Right lobe of liver (tissue), 6 donors: ENCODE measurements at places on chromosomes 5 and 9. TPM values are rescaled to one million over a fixed set of nuclear protein-coding genes. Genes with fewer than 3 reads are reported as not detected.

WWC1 gene
- total RNA-seq: 20.6 TPM

- H3K27me3 ChIP-seq: no peaks in the 10 kb centered on the region
- H3K4me3 ChIP-seq: no peak overlapping the region
- no peaks in the 10 kb centered on the region for H3K36me3 ChIP-seq
- H3K27ac ChIP-seq: peak overlapping the region; percentile 68
Measured at GRCh38 chr5:141508440-141508797, 19.5 kb downstream of the PCDHGC5 start.

GRCh38 chr5:11075035-11075805 lies 314.2 kb upstream of the DAP start:
- no peak for DNase-seq
- no peaks in the 10 kb centered on the region for H3K27me3 ChIP-seq
- no peaks in the 10 kb centered on the region for H3K4me1 ChIP-seq
- H3K36me3 ChIP-seq: no peaks in the 10 kb centered on the region
- no peak overlapping the region for H3K4me3 ChIP-seq
- H3K27ac ChIP-seq: no peak overlapping the region

DNA sequence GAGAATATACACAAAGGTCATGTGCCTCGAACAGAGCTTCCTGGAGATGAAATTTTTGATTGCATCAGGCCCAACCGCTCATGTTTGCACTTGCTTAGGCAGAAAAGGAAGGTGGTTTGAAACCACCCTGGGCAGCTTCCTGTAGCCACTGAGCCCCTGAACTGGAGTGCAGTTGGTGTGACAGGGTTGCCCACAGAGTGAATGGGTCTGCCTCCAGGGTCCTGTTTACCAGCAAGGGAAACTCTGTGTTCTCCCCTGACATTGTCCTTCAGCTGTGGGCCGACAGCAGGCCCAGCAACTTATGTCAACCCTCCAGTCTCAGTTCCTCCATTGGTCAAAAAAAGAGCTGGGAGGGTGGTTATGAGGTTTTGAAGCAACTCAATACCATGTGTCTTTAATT lies 289.6 kb downstream of the KIF4B start:
- no peaks in the 10 kb centered on the region for H3K36me3 ChIP-seq
- H3K27ac ChIP-seq: no peak overlapping the region
- peaks cover 10% of the 10 kb centered on the region for H3K4me1 ChIP-seq

GRCh38 chr5:124725040-124725434 lies 21.4 kb downstream of the ZNF608 start:
- no peak overlapping the region for H3K27ac ChIP-seq
- DNase-seq: no peak
- H3K4me1 ChIP-seq: no peaks in the 10 kb centered on the region
- H3K36me3 ChIP-seq: no peaks in the 10 kb centered on the region
- H3K27me3 ChIP-seq: no peaks in the 10 kb centered on the region

DNA sequence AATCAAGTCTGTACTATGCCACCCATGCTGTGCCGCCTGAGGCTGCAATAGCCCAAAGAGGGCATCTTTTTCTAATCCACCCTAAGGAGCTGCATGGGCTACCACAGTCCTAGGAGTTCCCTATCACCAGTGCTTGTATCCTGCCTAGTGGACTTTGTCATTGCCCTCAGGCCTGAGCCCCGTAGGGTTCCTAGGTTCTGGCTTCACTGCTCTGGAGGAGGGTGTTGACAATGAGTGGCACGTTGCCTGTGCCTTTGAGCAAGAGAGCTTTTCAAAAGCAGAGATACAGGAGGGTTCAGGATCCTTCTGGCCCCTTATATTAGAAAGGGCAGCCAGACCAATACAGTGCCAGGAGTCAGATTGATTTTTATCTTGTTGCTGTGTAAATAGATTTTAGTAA lies 93.0 kb downstream of the PRDM6 start:
- no peak overlapping the region for H3K27ac ChIP-seq
- DNase-seq: no peak
- H3K4me1 ChIP-seq: no peaks in the 10 kb centered on the region
- no peaks in the 10 kb centered on the region for H3K27me3 ChIP-seq

- no peaks in the 10 kb centered on the region for H3K27me3 ChIP-seq
- H3K27ac ChIP-seq: no peak overlapping the region
- H3K36me3 ChIP-seq: no peaks in the 10 kb centered on the region
- no peak for DNase-seq
- H3K4me1 ChIP-seq: no peaks in the 10 kb centered on the region
Measured at GRCh38 chr9:89425921-89426383, 72.0 kb downstream of the SEMA4D start.

DNA sequence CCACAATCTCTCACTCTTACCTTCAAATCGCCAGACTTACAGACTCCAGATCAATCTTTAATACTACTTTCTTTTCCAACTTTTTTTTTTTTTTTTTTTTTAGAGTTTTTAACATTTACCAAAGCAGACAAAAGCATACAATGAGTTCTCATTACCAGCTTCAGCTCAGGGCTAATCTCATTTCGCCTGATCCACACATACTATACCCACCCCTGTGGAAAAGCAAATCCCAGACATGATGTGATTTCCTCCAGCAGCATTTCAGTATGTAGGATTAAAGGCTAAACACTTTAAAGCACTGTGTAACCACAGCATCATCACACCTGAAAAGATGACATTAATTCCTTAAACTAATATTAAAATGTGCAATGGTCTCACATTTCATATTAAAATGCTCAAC lies 138.8 kb upstream of the RETREG1 start:
- no peak overlapping the region for H3K27ac ChIP-seq
- H3K36me3 ChIP-seq: no peaks in the 10 kb centered on the region
- H3K4me1 ChIP-seq: no peaks in the 10 kb centered on the region
- H3K4me3 ChIP-seq: no peak overlapping the region
- DNase-seq: no peak

GRCh38 chr5:154444556-154445421 lies 1.0 kb upstream of the SAP30L start:
- DNase-seq: peak; percentile 46
- peaks cover 6% of the 10 kb centered on the region for H3K4me1 ChIP-seq
- H3K27ac ChIP-seq: peak overlapping the region; percentile 39
- H3K36me3 ChIP-seq: peaks cover 10% of the 10 kb centered on the region
- H3K4me3 ChIP-seq: peak overlapping the region; percentile 98

GRCh38 chr5:55568654-55569512 lies 34.1 kb upstream of the PLPP1 start:
- no peak overlapping the region for H3K4me3 ChIP-seq
- no peaks in the 10 kb centered on the region for H3K4me1 ChIP-seq
- no peak overlapping the region for H3K27ac ChIP-seq
- no peak for DNase-seq
- H3K27me3 ChIP-seq: no peaks in the 10 kb centered on the region

GRCh38 chr9:18238752-18239447 lies 235.1 kb upstream of the ADAMTSL1 start:
- no peaks in the 10 kb centered on the region for H3K4me1 ChIP-seq
- DNase-seq: no peak
- no peak overlapping the region for H3K27ac ChIP-seq
- no peak overlapping the region for H3K4me3 ChIP-seq
- H3K27me3 ChIP-seq: no peaks in the 10 kb centered on the region
